ENCODE measurements at places on chromosomes 1 and 21.

DNA sequence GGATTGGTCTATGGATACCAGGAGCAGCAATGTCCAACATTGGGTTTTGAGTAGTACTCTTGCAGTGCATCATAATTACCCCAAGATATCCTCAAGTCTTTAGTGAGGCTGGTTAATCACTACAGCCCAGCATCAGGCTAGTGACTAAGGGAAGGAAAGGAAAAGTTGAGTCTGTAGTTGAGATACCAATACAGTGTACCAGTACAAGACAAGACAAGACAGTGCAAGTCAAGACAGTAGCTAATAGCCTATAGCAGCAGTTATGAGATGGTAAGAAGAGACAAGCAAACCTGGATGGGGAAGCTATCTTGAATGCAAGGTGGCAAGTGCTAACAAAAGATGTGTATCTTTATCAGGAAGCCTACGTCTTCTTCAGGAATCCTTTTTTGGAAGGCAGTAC, 13.3 kb upstream of the GNG12 start:
- DNase-seq, result no peak

- DNase-seq, result no peak
Observed at GRCh38 chr1:22804406-22804805, 93.8 kb downstream of the EPHB2 start.

DNA sequence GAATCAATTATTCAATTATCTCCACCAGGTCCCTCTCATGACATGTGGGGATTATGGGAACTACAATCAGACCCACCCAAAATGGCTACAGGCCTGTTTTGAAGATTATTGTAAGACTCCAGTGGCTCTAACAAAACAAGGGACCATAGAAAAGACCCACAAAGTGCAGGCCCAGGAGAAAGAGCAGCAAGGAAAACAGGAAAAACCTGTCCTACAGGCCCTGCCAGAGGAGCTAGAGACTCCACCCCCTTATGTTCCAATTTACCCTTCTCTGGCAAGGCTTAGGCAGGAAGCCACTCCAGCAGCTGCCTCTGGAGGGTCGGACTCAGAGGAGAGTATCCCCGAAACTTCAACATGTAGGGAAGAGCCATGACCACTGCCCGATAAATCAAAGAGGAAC, 96.5 kb downstream of the LIPI start:
- no peak for DNase-seq

- DNase-seq, result no peak
Observed at GRCh38 chr21:43754948-43755781, 20.9 kb downstream of the CSTB start.

DNA sequence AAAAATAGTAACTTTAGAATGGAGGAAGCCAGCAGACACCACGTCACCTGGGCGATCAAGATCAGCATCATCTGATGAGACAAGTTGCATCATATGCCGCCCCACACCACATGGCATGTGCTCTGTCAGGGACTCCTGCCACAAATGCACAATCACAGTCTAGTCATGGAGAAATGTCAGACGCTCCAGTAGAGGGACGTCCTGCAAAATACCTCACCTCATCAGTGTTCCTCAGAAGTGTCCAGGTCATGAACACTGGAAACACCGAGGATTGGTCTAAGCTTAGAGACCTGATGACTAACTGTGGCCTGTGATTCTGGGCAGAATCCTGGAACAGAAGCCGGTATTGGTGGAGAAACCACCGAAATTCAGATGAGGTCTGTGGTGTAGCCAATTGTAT, 14.3 kb downstream of the ADARB1 start:
- no peak for DNase-seq

DNA sequence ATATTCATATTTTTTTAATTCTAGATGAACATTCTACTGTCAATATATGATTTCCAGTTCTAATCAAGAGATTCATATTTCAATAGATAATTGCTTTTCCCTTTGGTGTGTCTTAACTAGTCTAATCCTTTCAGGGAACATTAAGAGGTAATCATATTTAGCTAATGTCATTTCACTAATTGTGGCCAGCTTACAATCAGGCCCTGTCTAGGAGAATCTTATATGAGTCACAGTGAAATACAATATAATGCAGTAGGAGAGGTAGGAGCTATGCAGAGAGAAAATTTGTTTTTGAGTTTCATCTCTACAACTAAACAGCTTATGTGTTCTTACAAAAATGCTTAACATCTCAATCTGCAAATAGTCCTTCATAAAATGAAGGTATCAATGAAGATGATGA, 85.9 kb downstream of the DPYD start:
- no peak for DNase-seq

DNA sequence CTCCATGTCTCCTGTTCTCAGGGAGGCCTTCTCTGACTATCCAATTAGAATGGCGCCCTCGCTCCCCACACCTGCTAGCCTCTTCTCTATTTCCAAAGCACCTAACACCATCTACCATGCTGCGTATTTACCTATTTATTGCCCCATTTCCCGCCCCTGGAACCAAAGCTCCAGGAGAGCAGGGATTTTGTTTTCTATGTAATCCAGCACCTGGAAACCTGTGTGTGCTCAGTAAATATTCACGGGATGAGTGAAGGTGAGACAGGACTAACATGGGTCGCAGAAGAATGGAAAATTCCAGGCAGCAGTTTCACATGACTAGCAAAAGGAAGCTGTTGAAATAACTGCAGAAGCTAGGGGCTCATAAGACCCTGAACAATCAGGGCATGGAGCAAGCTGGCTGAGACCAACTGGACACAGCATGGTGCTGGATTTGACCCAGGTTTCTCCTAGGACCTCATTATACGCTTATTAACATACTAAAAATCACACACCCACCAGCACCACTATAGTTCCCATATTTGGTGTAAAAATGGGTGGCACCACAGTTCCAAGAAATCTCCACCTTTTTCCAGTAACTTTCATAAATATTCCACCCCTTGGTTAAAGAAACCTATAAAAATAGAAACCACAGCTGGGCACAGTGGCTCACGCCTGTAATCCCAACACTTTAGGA, 15.1 kb upstream of the TENT5B start:
- no peak for DNase-seq

GRCh38 chr1:100721526-100722207, 2.1 kb downstream of the VCAM1 start:
- DNase-seq, result no peak

GRCh38 chr1:57461405-57461804, 37.5 kb upstream of the DAB1 start:
- no peak for DNase-seq

DNA sequence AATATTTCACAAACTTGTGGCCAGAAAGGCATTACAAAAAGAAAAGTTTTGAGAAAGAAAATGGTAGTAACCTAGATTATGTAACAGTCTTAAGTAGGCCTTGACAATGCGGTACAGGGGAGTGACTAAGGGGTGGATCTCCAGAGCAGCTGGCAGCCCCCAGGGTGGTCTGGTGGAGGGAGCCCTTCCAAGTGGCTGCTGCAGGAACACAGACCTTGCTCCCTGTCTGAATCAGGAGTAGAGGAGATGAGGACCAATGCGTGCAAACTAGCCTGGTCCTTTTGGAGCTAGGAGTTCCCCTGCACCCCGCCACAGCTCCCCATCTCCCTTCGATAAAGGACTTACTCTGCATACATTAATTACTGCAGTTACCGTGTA, 189.0 kb downstream of the NFIA start:
- no peak for DNase-seq

- DNase-seq, result no peak
Observed at GRCh38 chr1:81775510-81775909, 25.2 kb upstream of the ADGRL2 start.

- DNase-seq, result peak; percentile 77
Observed at GRCh38 chr1:93904228-93904627, 5.0 kb downstream of the GCLM start.

DNA sequence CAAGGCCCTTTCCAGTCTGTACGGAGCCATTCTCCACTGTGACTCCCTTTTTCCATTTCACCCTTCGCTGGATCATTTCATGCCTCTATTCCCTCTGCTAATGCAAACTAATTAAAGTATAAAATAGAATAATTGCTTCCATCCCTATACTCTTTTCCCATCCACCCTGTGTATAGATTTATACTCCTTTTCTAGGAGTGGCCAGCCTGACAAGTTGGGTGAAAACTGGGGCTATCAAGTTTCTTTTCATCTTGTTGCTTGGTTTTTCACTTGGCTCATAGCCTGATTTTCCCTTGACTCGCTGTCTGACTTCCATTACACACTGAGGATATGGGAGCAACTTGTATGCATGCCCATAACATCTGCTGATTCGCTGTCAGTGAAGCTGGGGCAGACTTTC, 107.0 kb downstream of the PLXNA2 start:
- DNase-seq, result no peak

DNA sequence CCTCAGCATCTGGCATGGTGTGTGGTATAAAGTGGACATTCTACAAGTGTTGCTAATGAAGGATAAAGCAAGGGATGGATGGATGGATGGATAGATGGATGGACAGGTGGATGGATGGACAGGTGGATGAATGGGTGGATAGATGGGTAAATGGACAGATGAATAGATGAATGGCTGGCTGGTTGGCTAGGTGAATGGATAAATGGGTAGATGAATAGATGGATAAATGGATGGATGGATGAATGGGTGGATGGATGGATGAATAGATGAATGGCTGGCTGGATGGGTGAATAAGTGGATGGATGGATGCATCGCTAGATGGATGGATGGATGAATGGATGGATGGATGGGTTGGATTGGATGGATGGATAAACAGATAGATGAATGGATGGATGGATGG, 66.2 kb downstream of the SUSD4 start:
- DNase-seq, result no peak

GRCh38 chr1:156213644-156213966, 798 bp downstream of the PMF1 start:
- DNase-seq, result no peak

- DNase-seq, result no peak
Observed at GRCh38 chr1:246121533-246121932, 385.5 kb downstream of the SMYD3 start.

GRCh38 chr1:202255343-202255742, 61.7 kb downstream of the LGR6 start:
- DNase-seq, result no peak

- no peak for DNase-seq
Observed at GRCh38 chr1:89640440-89640839, 7.5 kb downstream of the LRRC8C start.

- no peak for DNase-seq
Observed at GRCh38 chr1:217214551-217214950, 416.3 kb downstream of the GPATCH2 start.

- no peak for DNase-seq
Observed at GRCh38 chr1:213884942-213885341, 102.8 kb upstream of the PROX1 start.

GRCh38 chr1:54047384-54048305, 5.4 kb downstream of the TMEM59 start:
- DNase-seq, result no peak

DNA sequence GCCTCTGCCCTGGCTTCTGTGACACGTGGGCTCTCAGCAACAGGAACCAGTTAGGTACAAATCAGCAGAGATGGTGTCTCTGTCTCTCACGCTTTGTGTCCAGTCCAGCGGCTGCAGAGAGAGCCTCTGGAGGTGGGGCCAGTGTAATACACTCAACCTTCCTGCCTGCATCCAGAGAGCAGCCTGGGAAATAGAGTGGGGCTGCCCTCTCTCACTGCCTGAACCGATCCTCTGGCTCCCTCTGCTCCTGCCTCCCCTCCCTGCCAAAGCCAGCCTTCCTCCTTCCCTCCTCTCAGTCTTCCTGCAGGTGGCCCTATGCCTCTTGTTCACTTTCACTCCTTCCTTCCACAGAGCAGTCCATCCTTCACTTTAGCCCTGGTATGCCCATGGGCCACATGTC, at the start of gene ZNF648:
Gene ZNF648, minus strand, starts transcription at position 119 of the 400 bp plus-strand sequence. CDS start 3,702 bp downstream, outside the sequence.
- DNase-seq, result no peak

DNA sequence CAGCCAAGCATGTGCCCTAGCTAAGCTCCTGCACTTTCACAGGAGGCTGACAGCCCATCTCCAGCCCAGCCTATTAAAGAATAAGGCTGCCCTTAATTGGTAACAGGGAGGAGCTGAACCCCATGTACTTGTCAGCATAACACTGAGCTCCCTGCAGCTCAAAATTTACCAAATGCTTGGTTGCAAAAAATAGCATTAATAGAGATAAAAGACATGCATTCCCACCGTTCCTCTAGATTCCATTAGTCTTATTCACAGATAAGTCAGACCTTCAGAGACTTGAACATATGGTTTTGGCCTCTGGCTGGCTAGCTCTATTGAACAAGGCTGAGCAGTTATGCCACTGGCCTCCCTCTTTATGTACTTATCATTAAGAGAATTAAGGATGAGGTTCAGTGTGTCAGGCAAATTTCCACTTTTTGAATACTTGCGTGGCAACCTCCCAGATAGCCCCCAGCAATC, 29.2 kb downstream of the OLFML3 start:
- no peak for DNase-seq

- no peak for DNase-seq
Observed at GRCh38 chr1:185215911-185216310, 58.9 kb downstream of the SWT1 start.

DNA sequence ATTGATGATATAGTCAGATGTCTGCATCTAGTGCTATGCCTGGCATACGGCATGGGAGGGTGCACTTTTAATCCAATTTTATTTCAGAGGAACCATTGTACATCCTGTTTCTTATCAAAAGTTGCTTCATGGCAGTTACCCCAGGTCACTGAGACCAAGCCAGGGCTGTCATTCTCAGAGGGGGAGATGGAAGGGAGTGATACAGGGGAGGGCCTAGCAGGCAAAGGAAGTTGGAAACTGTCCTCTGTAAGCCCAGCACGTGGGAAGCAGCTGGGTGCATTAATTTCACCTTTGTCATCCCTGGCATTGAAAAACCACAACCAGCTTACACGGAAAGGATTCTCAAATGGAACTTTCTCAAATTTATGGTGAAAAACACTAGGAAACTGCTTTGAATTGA, 458.7 kb upstream of the ADAMTS5 start:
- no peak for DNase-seq

- DNase-seq, result no peak
Observed at GRCh38 chr21:42682661-42683210, 29.3 kb downstream of the PDE9A start.

DNA sequence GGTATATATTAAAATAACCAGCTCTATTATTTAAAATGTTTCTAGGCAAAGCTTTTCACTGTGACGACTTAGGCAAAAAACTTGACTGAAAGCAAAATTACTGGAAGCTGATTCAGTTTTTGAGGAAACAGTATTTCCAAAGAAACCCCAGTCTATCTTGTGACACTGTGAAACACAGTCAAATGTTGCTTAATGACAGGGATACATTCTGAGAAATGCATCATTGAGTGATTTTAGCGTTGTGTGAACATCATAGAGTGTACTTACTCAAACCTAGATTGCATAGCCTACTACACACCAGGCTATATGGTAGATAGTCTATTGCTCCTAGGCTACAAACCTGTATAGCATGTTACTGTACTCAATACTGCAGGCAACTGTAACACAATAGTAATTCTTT, 116.9 kb upstream of the KCNK1 start:
- DNase-seq, result no peak

Measured in common myeloid progenitor, CD34-positive (primary cell).